ENCODE measurements at places on chromosomes 2 and 18.

DNA sequence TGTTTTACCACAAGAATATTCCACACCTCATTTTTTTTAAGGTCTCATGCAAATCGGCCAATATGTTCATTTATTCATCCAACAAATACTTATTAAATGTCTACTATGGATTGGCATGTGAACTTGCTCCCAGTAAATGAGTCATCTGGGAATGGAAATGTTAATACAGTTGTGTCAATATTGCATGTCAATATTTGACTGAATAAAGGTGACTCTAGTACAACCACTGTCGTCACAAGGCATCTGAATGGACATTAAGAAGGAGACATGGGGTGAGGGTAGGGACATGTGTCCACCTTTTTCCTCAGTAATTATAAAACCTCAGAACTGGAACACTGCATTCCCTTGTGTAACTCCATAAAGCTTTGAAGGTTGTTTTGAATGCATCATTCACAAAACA is 365.4 kb downstream of the ADCYAP1 start:
- DNase-seq, result no peak

DNA sequence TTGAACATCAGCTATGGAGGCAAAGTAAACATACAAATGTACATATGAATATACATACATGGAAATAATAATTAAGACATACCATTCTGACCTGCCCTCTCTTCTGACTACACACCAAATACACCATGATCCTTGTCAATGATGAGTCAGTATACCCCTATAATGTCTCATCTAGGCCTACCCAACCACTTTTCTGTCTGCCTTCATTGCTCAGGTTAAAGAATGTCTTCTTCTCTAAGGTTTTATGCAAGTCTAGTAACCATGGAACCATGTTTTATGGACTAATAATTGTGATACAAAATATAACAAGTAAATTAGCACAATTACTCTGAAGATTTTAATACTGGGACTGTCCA is 128.7 kb downstream of the NCKAP5 start:
- DNase-seq, result no peak

DNA sequence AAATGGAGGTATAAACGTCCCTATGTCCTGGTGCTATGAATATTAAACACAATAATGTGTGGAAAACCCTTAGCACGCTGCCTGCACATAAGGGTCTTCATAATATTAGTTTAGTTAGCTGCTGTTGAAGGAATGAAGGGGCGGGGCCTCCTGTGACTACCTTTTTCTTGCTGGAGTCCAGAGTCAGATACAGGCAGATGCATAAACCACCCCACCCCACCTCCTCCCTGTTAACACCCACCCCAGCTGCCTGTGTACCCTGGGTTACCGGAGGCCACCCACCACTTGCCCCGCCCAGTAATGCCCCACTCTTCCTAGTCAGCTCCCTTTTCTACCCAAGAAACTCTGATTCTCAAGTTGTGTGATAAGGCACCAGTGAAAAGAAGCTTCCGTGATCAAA is 158.4 kb downstream of the EN1 start:
- no peak for DNase-seq

- no peak for DNase-seq
Measured at GRCh38 chr18:9189491-9189890, 52.9 kb downstream of the ANKRD12 start.

GRCh38 chr18:79379251-79379905 is 16.4 kb upstream of the NFATC1 start:
- no peak for DNase-seq

DNA sequence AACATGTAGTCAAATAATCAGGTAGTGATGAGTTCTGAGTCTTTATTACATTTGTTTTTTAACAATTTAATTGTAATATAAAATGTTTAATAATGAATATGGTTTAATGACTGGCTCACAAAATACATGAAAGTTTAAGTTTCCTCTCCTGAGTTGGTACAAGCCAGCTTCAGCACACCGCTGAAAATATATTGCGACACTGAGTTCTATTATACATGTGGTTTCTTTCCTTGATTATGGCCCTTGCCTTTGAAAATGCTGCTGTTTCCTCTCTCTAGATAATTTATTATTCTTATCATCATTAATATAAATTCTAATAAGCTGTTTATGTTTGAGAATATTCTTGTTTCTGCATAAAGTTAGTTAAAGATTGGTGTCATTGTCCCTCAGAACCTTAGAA is 249.3 kb downstream of the PARD3B start:
- no peak for DNase-seq

DNA sequence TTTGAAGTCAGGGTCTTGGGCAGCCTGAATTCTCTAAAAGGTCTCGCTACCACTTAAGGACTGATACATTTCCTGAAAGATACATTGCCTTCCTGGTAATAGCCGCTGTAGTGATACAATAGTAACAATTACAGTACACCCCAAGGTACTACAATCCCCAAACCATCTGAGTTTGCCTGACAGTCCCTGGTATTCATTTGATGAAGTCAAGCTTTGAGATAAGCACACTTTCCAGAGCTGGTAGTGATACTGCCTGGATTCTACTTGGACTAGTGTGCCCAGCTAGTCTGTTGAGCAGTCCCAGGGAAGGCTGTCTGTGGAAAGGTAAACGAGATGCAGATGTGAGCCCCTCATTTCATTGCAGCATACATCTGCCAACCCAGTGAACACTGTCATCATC is 24.4 kb upstream of the ITGB6 start:
- no peak for DNase-seq

GRCh38 chr2:227703961-227704360 is 13.9 kb downstream of the SLC19A3 start:
- no peak for DNase-seq

GRCh38 chr2:28357948-28358667 is 34.5 kb upstream of the FOSL2 start:
- no peak for DNase-seq

GRCh38 chr2:46384457-46384815 is 87.2 kb downstream of the EPAS1 start:
- DNase-seq, result no peak

- DNase-seq, result no peak
Measured at GRCh38 chr18:28124131-28125029, 52.5 kb downstream of the CDH2 start.

GRCh38 chr18:3265564-3266033 is 3.7 kb downstream of the MYL12B start:
- DNase-seq, result no peak

DNA sequence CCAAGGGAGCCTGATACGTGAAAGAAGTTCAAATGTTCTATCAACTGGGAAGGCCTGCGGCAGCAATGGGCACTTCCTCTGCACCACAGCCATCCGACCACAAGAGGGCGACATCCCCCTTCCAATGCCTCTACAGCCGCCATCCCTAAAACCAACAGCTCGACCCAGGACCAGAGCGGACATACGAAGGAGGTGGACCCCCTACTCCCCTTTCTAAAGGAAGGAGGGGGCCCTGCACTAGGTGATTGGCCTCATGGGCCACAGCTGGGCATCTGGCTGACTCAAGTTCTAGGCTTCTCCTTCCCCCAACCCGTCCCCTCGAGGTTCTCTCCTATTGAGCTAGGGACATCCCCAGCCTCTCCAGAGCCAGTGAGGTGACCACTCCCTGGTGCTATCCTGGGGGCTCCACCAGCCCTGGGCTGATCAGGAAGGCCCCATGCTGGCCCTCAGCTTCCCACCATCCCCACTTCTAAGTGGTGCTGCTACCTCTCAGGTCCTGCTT is 217.2 kb downstream of the TNS1 start:
- peak; percentile 74 for DNase-seq

DNA sequence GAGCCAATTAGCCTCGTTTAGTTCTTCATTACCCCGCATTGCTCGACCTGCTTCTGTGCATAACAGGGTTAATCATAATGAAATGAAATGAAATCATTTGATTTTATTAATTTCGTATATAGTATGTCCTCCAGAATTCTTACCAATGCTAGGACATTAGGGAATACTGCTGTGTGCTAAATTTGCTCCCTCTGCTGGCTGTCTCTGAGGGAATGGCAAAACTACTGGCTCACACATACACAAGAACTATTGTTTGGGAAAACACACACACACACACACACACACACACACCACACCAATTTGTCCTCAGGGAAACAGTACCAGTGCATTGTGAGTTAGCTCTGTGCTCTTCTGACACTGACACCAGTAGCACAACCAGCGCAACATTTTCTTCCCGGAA is 273.3 kb upstream of the TCF4 start:
- no peak for DNase-seq

DNA sequence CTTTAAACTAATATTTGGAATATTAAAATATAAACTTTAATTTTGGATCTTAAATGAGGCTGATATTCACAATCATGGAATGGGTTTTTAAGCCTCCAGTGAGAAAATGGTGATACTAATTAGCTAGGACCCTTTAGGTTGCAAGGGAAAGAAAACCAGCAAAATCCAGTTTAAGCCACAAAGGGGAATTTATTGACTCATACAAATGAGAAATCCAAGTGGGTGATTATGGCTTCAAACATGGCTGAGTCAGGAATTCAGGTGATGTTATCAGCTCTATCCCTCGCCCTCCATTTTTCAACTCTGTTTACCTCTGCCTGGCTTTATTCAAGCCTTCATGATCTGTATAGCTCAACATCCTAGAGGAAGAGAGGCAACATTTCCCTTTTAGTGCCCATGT is 75.3 kb upstream of the DLX2 start:
- no peak for DNase-seq

DNA sequence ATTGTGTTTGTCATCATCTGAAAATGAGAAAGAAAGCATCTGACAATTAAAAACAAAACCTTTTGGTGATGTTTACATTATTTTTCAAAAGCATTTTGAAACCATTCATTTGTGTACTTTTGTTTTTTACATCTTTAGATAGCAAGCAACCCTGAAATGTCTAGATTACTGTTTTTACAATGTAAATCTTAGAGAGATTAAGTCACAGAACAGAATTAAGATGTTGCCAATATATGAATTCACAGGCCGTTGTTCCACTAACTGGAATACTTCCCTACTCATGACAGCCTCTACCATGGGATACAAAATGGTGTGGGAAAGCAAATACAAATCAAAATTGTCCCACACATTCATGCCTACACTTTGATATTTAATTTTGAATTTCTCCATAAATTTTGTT is 480.0 kb upstream of the ZEB2 start:
- DNase-seq, result no peak

- DNase-seq, result no peak
Measured at GRCh38 chr18:79413025-79413424, 17.3 kb downstream of the NFATC1 start.

DNA sequence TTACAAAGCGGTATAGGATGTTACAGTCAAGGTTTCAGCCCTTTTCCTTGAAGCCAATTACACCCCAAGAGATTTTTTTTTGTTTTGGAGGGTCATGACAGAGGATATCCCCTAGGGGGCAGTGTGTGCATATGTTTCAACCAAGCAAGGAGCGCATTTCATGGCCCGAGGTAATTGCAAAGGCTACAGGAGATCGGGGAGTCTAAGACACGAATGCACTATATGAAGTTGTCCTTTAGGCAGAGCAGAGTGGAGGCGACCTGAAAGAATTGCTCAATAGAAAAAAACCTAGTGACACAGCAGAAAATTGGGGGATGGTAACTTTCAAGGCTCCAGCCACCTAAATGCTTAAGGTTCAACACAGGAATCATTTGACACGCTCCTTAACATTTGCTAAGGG is 219.8 kb upstream of the PARD3B start:
- DNase-seq, result peak; percentile 22

- DNase-seq, result no peak
Measured at GRCh38 chr2:23412556-23413155, 27.7 kb downstream of the KLHL29 start.

DNA sequence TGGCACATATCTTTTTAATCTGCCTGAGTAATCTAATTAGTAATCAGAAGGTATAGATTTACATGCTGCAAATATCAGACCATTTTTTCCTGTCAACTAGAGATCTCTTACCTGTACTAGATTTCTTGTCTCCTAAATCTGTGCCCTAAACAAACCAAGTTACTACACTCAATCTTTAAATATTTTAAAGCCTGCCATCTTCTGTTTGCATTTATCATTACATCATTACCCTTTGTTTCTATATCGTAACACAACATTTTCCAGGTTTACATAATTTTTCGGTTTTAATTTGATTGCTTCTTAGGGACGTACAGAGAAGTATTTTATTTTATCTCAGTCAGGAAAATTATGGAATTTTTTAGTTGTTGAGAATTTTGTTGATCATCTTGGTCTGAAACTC is 25.7 kb downstream of the PSMA8 start:
- DNase-seq, result no peak

GRCh38 chr2:31404827-31405226 is 9.7 kb downstream of the XDH start:
- DNase-seq, result no peak

GRCh38 chr2:238462782-238463396 is 36.2 kb downstream of the ASB1 start:
- DNase-seq, result no peak

DNA sequence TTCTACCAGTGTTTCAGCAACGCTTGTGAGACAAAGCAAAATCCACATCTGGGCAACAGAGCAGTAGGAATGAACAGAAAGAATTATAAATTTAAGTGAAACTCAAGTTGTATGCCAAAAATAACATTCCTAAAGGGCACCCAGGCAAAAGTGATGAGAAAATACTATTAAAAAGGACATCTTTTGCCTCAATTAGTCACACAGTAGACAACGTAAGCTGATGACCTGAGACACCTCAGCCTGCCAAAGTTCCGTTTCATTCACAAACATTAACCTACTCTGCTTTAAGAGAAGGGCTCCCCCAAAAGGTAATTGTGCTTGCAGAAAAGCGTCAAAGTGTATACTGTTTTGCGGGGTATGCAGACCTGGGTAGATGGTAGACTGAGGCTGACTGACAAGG is 7.2 kb downstream of the HDLBP start:
- DNase-seq, result no peak

- no peak for DNase-seq
Measured at GRCh38 chr18:70135604-70136003, 69.9 kb downstream of the RTTN start.

DNA sequence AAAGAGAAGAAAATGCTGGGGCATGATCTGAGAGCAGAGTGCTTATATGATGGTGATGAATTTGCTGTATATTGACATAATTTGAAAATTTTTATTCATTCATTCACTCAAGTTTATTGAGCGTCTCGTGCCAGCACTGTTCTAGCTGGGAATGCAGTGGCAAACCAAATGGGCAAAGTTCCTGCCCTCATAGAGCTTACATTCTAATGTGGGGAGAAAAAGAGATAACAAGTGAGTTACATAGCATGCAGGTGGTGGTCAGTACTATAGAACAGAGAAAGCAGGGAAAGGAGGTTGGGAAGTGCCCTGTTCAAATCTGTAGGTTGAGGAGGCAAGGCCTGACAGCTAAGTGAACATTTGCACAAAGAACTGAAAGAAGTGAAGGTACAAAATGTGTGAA is 4.3 kb downstream of the CEP192 start:
- no peak for DNase-seq

Data from stimulated activated CD4-positive, alpha-beta T cell treated with anti-CD3 and anti-CD28 coated beads, Interleukin-4, amount 100 ng/mL, for 4 hours (primary cell).